Stimulated activated CD4-positive, alpha-beta T cell treated with anti-CD3 and anti-CD28 coated beads, Interleukin-4, amount 100 ng/mL, for 1 hour (primary cell): ENCODE measurements at places on chromosomes 16 and 17.

DNA sequence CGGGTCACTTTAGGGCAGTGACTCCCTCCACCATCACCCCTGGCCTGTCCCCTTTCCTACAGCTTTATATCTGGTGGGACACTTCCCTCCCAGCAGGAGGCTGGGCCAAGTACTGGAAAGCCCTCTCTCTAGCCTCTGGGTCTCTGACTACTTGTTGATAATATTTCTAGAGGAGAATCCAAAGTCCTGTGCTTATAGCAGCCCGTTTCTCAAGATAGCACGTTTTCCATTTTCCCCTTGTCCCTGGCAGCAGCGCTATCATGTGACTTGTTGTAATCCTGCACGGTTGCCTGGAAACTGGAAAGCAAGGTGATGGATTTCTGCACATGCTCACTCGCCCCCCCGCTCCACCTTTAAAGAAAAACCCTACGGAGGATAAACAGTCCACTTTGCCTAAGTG, 3.3 kb upstream of the AXIN2 start:
- no peak for DNase-seq

GRCh38 chr16:87132361-87133014, 184.7 kb downstream of the C16orf95 start:
- no peak for DNase-seq

DNA sequence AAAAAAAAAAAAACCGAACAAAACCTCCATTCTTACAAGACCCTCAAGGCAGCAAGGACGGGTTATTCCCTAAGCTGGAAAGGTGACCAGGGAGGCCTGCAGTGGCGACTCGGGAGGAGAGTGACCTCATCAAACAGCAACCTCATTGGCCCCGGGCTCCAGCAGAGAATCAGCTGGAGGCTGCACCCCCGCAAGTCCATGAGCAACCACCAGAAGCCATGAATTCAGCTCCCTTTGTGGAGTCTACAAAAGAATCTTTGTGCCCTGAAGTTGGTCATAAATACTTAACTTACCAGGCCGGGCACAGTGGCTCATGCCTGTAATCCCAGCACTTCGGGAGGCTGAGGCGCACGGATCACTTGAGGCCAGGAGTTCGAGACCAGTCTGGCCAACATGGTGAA, 80.9 kb upstream of the CREBBP start:
- no peak for DNase-seq

- DNase-seq: no peak
Observed at GRCh38 chr17:75335315-75335714, 46.1 kb upstream of the SLC25A19 start.

DNA sequence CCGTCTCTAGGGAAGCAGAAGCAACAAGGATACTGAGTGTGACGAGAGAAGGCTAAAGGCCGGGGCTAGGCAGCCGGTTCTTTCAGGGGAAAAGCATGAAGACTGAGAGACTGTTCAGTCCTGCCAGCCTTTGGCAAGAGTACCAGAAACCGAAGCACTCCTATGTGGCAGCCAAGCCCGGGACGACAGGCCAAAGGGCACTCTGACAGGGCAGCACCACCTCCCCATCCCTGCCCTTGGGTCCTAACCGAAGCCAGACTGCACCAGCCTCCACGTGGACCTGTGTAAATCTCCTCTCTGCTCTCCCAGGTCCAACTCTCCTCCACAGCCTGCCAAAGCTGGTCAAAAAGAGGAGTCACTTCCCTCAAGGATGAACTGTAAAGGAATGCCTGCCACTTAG, 23.5 kb upstream of the ALOX15 start:
- no peak for DNase-seq

DNA sequence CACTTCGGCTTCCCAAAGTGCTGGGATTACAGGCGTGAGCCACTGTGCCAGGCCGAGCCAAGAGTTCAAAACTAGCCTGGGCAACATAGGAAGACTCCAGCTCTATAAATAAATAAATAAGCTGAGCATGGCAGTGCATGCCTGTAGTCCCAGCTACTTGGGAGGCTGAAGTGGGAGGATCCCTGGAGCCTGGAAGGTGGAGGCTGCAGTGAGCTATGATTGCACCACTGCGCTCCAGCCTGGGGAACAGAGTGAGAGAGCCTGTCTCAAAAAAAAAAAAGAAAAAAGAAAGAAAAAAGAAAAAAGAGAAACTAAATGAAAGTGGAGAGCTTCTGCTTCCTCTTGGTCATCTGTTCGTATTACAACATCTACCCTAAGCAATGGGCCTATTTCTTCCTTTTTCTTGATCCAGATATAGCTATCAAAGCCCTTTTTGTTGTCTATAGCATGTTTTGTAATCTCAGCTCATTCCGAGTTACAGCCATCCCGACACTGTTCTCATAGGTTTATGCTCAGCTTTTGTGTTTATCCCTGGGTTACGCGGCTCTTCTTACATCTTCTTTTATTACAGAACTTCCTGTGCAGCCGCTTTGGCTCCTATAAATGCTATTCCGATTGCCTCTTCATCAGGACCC, 14.1 kb upstream of the MAPK3 start:
- no peak for DNase-seq

DNA sequence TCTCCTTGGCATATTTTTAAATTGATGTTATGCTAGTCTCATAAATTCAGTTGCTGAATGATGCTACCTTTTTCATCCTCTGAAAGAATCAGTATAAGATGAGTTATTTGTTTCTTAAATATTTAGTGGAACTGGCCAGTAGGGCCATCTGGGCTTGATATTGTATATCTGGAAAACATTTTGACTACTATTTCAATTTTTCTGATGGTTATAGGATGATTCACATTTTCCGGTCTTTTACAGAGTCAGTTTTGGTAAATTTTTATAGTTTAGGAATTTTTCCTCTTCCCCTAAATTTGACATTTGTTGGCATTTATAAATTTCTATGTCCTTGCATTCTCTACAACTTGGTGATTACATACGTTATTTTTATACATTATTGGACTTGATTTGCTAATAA, 296.3 kb upstream of the AXIN2 start:
- no peak for DNase-seq

DNA sequence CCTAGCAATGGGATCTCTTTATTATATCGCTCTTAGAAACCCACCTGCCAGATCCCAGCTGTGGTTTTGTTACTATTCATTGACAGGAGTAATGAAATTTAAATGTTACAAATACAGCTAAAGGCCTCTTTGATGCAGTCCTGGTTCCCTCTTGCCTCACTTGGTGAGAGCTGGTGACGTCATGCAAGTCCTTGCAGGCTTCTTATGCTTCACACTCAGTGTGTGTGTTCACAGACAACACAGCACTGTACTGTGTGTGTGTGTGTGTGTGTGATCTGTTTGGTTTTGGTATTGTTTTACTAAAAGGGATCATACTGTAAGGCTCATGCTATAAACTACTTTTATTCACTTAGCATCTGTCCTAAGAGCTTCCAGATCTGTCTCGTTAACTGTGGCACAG, 75.0 kb downstream of the USP22 start:
- no peak for DNase-seq

DNA sequence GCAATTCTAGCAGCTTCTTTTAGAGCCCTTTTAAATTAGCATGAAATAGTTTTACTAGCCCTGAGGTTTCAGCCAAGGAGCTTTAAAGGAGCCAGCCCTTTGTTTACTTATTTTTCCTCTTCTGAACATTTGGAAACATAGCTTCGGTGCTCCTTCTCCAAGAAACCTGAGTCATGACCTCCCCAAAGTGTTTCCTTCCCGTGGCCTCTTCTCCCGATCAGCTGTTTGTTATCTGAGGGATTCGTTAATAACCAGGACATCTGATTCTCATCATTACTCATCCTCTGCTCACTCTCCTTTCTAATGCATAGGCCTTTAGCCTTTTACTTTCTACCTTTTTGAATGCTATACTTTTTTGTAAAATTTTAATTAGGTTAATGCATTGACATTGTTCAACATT, 204.5 kb downstream of the WWOX start:
- no peak for DNase-seq

DNA sequence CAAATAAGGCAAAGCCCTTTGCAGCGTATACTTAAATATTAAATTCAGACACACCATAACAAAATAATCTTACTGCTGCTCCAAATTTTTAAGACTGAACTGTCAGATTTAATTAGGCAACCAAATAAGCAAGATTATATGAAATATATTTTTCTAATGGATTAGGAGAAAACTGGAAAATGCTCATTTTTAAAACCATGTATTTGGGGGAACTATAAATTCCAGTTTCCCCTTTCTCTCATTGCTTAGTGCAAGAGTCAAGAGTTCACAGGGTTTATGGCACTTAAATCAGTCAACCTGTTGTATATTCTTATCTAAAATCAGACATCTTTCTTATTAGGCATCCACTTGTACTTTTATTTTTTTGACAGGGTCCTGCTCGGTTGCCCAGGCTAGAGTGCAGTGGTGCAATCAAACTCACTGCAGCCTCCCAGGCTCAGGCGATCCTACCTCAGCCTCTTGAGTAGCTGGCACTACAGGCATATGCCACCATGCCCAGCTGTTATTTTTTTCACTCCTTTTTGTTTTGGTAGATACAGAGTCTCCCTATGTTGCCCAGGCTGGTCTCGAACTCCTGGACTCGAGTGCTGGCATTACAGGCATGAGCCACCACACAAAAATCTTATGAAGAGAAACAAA, 2.1 kb upstream of the KANSL1 start:
- no peak for DNase-seq

GRCh38 chr17:67376415-67376736, 705 bp upstream of the PITPNC1 start:
- DNase-seq: no peak

DNA sequence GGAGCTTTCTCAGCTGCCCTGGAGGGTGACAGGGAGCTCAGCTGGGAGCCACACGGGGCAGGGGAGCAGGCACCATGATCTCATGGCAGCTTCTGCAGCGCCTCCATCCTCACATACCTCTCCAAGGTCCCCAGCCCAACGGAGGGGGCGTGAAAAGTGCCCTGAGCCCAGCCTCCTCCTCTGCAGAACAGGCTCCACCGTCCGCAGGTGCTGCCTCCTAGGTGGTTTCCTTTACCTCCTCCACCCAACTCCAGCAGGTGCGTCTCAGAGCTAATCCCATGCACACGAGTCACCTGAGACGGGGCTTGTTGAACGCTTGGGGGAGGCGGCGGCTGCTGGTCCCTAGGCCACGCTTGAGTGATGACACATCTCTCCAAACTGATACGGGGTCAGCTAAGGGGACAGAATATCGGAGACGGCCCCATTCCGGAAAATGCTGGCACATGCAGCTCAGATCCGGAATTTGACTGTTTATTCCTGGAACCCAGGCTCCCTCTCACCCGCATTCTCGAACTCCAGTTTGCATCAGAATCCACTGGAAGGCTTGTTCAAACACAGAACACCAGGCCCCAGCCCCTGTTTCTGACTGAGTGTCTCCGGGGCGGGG, 387 bp upstream of the SLC38A8 start:
- DNase-seq: no peak
